Omental fat pad (tissue), 4 donors: ENCODE measurements at places on chromosomes 7 and 10.

- DNase-seq, result no peak
Measured at GRCh38 chr7:36301914-36302771, 87.5 kb upstream of the ANLN start.

DNA sequence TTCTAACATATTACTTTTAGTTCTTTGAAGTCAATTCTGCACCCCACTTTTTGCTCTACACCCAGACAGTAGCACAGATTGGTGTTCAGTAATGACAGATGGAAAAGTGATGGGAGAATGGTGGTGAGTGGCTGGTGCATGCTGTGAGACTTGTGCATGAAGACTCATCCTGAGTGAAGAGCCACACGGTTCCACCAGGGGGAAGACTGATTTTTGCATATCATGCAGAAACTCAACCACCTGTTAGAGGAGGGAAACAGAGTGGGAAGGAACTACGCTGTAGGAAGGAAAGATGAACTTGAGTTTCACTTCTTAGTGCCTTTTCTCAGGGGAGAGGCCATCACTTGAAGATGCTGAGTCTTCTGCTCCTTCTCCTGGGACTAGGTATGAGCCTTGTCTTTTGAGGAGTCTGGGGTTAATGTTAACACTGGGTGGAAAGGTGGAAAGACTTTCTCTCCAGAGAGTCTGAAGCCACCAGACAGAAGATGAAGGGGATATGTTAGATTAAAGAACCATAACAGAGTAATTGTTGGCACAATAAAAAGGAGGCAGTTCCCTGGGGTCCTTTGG is 9.3 kb upstream of the PRSS1 start:
- no peak for DNase-seq

GRCh38 chr7:1749351-1749863 is 79.3 kb downstream of the ELFN1 start:
- DNase-seq, result no peak

DNA sequence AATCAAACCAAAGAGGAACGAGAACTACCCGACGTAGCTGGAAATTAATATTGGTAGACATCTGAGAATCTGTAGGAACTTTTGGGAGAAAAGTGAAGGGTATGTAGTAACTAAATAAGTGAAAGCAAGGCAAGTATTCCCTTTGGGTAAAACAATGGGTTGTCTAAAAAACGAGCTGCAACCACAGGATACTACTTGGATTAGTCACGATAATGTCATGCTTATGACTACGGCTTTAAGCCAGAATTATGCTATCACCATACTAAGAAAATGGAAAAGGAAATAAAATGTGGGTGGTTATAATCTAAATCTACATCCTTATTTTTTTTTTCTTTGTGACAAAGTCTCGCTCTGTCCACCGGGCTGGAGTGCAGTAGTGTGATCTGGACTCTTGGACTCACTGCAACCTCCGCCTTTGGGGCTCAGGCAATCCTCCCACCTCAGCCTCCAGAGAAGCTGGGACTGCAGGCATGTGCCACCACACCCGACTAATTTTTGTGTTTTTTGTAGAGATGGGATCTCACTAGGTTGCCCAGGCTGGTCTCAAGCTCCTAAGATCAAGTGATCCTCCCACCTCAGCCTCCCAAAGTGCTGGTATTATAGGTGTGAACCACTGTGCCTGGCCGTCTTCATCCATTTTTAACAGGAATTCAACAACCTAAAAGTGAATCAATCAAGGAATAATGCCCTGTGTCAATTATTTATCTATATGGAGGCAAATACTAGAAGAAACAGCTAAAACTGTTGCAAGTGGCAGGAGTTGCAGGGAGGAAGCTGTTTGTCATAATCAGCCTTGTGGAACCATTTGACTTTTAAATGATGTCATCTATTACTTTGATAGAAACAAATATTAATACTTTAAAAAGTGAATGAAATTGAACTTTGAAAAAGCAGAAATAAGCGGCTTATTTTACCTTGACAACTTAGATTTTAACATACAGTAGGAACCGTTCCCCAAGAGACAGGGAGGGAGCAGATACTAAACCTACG is 189.3 kb downstream of the PRPF18 start:
- no peak for DNase-seq

GRCh38 chr10:75746356-75746755 is 314.9 kb downstream of the LRMDA start:
- no peak for DNase-seq

- DNase-seq, result no peak
Measured at GRCh38 chr10:76114581-76115001, 683.2 kb downstream of the LRMDA start.

DNA sequence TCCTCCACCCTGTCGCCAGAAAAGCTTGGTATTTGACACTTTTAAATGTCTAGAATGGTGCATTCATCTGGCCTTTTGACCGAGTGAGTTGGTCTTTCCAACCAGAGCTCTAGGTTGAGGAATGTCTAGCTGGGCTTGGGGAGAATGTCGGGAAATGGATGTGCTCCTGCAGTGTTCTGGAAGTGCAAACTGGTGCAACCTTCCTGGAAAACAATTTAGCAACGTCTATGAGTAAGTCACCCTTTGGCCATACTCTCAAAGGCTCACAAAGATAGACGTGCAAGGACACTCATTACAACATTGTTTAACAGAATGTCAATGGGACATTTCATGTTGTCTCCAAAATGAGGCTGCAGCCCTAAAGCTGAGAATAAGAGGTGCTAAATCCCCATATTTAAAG is 12.2 kb upstream of the NMT2 start:
- DNase-seq, result no peak

- DNase-seq, result no peak
Measured at GRCh38 chr7:147731311-147731710, 859.3 kb upstream of the C7orf33 start.

GRCh38 chr7:77443042-77443441 is 26.9 kb upstream of the GSAP start:
- no peak for DNase-seq

DNA sequence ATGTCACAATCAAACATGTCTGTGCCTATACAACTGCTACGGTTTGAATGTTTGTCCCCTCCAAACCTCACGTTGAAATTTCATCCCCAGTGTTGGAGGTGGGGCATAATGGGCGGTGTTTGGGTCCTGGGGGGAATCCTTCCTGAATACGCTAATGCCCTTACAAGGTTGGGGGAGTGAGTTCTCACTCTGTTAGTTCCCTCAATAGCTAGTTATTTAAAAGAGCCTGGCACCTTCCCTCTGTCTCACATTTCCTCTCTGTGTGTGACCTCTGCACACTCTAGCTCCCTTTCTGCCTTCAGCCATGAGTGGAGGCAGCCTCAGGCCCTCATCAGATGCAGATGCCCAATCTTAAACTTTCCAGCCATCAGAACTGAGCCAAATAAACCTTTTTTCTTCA is 129.5 kb downstream of the GRM8 start:
- no peak for DNase-seq

- no peak for DNase-seq
Measured at GRCh38 chr7:116258734-116259133, 48.4 kb downstream of the TES start.

- DNase-seq, result no peak
Measured at GRCh38 chr10:6146013-6146785, 56.5 kb upstream of the PFKFB3 start.

GRCh38 chr7:1872191-1873069 is 202.4 kb downstream of the ELFN1 start:
- DNase-seq, result no peak

DNA sequence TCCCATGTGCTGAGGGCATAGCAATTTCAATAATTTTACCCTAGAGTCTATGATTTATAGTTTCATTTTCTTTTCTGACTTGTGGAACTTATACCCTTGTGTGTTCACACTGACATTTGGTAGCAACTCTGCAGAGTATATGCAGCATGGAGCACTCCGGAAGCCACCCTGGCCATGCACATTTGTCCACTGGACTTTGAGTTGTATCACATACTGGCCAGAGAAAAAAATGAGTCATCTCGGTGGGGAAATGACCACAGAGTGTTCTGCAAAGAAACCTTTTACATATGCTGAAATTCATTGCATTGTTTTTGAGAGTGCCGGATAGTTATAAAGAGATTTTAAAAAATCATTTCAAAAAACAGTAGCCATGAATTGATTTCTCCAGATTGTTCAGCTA is 164.8 kb upstream of the COBL start:
- DNase-seq, result no peak

GRCh38 chr7:100489824-100490223 is 6.1 kb downstream of the NYAP1 start:
- DNase-seq, result no peak

- DNase-seq, result no peak
Measured at GRCh38 chr7:79930604-79931003, 204.0 kb upstream of the GNAI1 start.

- no peak for DNase-seq
Measured at GRCh38 chr10:96568402-96568801, 18.4 kb downstream of the TM9SF3 start.

GRCh38 chr7:13217768-13218167 is 530.3 kb downstream of the ARL4A start:
- no peak for DNase-seq

DNA sequence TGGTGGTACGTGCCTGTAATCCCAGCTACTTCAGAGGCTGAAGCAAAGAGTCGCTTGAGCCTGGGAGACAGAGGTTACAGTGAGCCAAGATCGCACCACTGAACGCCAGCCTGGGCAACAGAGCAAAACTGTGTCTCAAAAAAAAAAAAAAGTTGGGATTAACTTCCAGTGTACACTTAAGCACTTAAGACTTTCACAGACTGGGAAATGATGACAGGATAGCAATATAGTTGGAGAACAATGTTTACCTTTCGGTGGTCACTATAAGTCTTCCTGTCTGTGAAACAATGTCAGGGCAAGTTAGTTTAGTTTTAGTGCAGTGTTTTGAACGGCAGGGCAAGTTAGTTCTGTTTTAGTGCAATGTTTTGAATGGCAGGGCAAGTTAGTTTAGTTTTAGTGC is 130.2 kb downstream of the TPST1 start:
- DNase-seq, result no peak

DNA sequence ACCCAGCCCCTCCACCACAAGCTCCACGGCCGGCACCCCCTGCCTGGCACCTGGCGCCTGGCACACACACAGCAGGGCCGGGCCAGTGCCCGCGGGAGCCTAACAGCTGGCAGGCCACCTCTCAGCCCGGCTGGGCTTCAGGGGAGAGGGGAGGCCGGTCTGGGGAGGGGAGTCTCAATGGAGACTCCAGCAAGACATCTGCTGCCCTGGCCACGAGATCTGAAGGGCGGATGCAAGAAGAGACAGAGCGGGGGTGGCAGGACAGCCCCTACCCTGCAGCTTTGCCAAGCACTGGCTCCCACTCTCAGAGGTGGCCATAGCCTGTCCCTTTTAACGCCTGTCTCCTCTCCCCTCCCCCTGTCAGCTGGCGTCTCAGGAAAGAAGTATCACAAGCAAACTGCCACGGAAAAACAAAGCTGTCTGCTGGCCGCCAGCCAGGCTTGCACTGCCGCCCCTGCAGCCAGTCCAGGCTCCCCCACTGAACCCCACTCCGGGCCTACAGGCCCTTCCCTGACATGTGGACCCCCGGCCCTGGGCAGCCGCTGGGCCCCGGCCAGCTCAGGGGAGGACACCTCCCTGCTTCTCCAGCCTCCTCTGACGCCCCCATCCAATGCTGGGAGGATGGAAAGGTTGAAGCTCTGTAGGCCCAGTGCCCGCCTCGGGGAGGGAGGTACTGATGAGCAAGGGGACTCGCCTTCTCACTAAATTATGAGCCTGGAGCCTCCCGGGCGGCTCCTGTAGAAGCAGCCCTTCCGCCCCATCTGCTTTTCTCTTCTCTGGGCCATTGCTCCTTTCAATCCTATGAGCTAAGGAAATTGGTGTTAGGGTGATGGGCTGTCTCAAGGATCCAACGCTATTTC is 178.4 kb downstream of the ARHGAP12 start:
- DNase-seq, result no peak

DNA sequence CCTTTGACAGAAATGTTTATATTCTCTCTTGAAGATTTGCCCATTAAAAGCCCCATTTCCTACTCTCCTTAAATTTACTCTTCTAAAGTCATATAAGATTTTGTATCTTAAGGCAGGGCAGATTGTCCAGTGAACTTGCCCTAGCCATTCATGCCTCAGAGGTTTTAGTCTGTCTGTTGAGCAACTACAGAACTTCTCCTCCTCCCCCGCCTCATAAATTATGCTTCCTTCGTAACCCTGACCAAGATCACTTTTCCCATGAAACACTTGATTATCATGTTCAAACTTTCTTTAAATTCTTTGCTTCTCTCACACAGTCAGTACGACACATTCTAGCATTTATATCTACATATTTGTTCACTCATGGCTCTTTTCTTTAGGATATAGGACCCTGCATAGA is 621.3 kb downstream of the ANKRD7 start:
- no peak for DNase-seq
